Hematopoietic multipotent progenitor cell (in vitro differentiated cells): ENCODE measurements at places on chromosomes 7 and 10.

GRCh38 chr10:95789902-95790301 is 33.9 kb downstream of the ENTPD1 start:
- DNase-seq, result no peak

DNA sequence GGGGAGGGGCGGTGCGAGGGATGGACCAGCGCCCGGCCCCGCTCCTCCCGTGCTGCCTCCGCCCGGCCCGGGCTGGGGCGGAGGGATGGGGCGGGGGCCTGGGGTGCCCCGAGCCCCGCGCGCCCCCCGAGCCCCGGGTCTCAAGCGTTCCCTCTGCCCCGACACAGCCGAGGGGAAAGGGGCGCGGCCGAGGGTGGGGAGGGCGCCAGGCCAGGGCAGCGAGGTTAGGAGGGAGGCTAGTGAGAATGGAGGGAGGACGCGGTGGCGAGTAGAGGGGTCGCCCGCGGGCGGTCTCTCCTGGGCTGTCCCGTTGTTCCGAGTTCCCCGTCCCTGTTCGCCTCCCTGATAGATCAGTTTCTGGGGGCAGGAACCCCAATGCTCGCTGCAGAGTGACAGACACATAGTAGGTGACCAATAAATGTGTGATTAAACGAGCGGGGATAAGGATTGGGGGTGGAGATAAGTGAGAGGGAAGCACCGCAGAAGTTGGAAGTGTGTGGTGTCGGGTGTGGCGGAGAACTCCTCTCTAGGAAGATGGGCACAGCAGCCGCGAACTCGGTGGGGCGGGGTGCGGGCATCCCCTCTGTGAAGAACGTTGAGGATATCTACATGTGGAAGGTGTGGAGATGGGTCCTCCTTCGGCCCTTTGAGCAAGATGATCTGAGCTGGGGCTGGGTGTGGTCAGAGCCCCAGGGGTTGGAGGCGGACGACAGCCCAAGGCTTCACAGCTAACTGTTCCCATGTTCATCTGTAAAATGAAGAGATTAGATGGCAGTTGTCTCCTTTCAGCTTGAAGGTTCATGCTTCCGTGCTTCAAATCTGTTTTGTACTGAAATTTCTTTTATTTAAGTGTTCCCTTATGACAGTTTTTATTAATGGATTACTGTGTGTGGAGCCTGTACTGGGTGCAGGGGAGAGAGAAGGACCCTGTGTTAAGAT is 580 bp downstream of the ZNF775 start:
- no peak for DNase-seq

GRCh38 chr7:54785261-54785660 is 26.2 kb upstream of the SEC61G start:
- DNase-seq, result no peak

GRCh38 chr10:71086439-71087080 is 125.8 kb upstream of the UNC5B start:
- no peak for DNase-seq

DNA sequence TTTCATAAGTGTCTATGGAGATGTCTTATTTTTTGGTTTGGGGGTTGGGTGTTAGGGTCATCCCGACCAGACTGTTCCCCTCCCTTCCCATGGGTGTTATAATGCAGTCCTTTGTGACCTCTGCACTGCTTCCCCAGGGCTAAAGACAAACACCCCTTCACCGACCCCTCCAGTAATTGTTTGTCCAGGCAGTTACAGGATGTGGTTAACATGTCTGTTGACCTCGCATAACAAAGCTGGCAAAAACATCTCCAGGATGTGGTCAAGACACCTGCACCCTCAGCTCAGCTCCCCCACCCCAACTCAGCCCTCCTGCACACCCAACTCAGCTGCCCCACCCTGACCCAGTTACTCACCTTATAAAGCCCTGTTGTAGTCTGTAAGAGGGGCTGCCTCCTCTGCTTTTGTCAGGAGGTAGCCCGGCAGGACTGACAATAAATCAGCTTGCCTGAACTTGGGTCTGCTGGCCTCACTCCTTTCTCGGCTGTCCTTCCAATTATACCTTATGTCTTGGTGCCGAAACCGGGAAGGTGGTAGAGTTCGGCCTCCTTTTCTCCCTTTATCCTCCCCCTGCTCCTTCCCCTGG is 102.2 kb downstream of the ZNF92 start:
- peak; percentile 2 for DNase-seq

- DNase-seq, result no peak
These were observed 337.0 kb downstream of the CRPPA start for GRCh38 chr7:16084370-16084769.

GRCh38 chr10:101693651-101693977 is 1.4 kb downstream of the FBXW4 start:
- DNase-seq, result peak; percentile 21

DNA sequence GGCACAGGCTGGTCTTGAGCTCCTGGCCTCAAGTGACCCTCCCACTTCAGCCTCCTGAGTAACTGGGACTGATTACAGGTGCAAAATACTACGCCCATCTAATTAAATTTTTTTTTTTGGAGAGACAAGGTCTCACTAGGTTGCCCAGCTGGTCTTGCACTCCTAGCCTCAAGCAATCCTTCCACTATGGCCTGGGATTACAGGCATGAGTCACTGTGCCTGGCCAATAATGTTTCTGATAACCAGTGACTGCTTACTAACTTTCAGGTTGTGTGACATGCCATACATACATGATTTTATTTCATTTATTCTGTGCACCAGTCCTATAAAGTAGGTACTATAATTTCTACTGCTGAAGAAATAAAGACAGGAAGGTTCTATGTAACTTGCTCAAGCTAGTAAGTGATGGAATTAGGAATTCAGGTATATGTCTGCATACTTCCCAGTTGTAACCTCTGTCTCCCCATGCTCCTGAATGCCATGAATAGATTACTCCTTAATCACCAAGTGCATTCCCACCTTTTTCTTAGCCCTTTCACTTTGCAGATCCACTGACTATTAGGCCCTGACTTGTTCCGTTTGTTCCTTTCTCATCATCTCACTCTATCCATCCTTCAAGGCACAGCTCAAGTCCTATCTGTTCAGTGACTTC is 28.1 kb downstream of the MCU start:
- DNase-seq, result no peak

GRCh38 chr7:119167431-119167830 is 942.9 kb downstream of the ANKRD7 start:
- no peak for DNase-seq

DNA sequence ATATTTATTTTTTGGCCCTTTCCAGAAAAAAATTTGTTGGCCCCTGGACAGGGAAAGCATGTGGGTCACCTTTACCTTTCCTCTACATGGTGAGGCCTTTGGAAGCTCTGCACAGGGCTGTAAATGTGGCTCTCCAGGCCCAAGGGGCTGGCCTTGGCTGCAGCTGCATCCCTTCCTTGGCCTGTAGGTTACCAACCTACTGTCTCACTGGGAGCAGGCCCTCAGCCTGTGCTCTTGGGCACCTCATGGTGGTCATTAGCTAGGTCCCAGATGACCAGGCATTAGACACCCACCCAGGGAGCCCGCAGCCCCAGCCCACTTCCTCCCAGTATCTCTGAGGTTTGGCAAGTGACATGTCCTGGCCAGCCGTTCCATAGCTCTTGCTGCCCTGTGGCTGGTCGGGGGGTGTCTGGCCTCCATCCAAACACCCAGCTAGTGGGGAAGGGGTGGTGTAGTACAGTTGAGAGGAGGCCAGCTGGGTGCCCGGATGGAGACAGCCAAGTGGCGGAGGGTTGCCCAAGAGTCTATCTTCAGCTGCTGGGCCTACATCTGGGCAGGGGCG is 7.1 kb upstream of the CPA5 start:
- DNase-seq, result no peak
